ENCODE measurements at places on chromosomes 1 and 21.

DNA sequence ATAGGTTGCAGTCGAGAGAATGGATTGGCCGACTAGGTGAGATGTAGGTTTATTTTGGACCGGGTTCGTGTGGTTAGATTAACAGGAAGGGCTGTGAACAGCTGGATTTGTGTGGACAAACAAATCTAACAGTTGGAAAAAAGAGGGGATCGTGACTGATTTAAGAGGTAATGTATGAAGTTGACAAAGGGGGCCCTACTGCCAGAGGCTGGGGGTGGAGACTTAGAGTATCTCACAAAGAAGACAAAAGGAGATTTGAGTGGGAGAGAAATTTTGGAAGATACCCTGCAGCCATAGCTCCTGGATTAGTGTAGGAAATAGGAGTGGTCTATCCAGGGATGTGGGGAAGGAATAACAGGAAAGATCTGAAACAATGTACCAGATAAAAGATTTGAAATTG lies 38.8 kb upstream of the PLA2G5 start:
- no peak for DNase-seq

DNA sequence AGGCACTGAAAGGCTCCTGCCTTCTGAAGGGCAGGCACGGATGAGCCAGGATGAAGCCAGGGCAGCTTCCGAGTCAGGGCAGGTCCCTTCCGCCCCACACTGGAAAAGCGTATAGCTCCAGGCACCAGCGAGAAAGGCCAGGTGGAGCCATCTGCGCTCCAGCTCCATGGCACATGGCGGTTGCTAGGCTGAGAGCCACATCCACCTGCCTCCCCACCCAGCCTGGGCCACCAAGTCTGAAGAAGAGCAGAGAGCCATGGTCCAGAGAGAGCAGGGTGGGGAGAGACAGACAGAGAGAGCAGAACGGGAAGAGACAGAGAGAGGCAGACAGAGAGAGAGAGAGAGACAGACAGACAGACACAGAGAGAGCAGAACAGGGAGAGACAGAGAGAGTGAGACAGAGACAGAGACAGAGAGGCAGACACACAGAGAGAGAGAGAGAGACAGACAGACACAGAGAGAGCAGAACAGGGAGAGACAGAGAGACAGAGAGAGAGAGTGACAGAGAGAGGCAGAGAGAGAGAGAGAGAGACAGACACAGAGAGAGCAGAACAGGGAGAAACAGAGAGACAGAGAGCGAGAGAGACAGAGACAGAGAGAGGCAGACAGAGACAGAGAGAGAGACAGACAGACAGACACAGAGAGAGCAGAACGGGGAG lies 5.2 kb downstream of the FNDC10 start:
- no peak for DNase-seq

- DNase-seq, result no peak
These were observed 17.9 kb upstream of the FMOD start for GRCh38 chr1:203368624-203369451.

- no peak for DNase-seq
These were observed 734 bp downstream of the PTPN22 start for GRCh38 chr1:113870778-113871177.

DNA sequence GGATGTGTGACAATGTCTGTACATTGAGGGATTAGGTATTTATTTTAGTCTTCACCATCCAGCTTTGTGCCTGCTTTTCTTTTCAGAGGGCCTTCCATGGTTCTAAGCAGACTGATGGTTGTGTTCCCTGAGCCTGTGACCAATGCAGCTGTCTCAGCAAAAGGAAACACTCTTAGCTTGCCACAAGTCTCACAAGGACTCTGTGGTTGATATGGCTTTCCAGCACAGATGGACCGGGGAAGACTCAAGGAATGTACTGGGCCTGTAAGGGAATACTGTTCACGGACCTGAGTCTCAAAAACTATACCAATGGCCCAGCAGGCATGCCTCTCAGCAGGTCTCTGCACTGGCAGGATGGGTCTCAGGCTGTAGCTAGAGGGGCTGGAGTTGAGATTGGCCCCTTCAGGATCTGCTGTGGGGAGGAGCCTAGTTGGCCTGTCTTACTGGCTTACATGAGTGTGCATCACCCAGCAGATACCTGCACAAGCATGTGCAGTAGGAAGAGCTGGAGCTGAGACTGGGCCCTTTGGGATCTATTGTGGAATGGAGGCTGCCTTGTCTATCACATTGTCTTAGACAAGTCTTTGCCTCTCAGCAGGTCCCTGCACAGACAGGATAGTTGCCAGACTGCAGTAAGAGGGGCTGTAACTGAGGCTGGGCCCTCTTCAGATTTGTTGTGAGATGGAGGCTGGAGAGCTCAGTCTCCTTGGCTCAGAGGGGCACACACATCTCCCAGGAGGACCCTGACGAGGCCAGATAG lies 52.0 kb upstream of the PDC start:
- no peak for DNase-seq

- DNase-seq, result no peak
These were observed 1.1 kb downstream of the KIF21B start for GRCh38 chr1:201022493-201022819.

All from stimulated activated CD8-positive, alpha-beta memory T cell treated with anti-CD3 and anti-CD28 coated beads, Interleukin-4, amount 100 ng/mL, for 1 hour (primary cell).